NCI-H2227 treated with DMSO at 0.1 percent for 48 hours (cell line): ENCODE measurements at places on chromosomes 3 and 15.

DNA sequence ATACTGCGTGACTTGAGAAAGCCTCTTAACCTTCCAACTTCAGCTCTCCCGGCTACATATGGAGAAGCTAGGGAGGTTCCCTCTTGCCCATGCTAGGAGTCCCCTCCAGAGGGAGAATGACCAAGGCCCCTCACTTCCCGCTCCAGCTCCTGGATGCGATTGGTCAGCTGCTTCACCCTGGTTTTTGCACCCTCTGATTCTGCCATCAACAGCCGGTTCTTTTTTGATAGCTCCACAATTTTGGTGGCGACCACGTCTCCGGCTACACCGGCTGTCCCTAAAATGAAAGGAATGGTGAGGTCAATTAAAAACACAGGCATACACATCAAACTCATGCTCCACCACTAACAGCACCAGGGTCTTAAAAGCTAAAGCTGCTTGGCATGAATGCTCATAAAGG is 20.6 kb downstream of the CCDC13 start:
- DNase-seq = no peak

GRCh38 chr3:55169608-55170072 is 241.8 kb upstream of the LRTM1 start:
- DNase-seq = no peak

DNA sequence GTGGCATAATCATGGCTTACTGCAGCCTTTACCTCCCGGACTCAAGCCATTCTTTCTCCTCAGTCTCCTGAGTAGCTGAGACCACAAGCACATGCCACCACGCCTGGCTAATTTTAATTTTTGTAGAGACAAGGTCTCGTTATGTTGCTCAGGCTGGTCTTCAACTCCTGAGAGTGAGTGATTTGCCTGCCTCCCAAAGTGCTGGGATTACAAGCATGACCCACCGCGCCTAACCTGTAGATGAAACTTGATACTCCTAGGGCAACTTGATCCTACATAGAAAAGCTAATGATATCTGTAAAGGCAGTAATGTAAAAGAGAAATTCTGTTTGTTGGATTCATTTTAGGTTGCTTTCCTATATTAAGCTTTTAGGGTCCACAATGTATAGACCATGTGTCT is 391.9 kb upstream of the THRB start:
- no peak for DNase-seq

DNA sequence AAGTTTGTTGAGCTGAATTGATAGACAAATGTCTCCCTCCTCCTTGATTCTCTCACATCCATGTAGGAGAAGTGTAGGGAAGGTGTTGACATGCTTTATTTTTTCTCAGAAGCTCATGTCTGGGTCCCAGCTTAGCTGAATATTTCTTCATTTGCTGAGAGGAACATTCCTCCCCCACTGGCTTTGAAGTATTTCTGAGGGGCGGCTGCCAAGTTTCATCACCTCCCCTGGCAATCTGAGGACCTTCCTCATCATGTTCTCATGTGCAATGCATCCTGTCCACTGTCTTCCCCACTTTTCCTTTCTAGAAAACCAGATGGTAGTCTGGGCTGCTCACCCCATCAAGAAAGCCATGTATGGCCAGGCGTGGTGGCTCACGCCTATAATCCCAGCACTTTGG is 168.9 kb upstream of the RGMA start:
- DNase-seq = no peak

DNA sequence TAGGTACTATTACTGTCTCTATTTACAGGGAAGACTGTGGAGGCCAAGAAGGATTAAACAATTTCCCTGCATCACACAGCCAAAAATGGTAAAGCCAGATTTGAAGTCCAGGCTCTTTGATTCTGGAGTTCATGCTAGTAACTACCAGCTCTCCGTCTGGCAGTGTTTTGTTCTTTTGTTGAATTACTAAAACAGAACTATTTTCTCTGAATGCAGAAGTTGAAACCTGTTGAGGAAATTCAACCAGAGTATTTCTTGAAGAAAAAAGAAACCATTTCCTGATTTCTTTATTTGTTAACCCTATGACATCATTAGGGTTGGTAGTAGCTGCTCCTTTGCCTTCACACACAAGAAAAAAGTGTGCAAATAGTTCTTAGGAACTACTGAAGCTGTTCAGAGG is 34.3 kb downstream of the CRTC3 start:
- no peak for DNase-seq

DNA sequence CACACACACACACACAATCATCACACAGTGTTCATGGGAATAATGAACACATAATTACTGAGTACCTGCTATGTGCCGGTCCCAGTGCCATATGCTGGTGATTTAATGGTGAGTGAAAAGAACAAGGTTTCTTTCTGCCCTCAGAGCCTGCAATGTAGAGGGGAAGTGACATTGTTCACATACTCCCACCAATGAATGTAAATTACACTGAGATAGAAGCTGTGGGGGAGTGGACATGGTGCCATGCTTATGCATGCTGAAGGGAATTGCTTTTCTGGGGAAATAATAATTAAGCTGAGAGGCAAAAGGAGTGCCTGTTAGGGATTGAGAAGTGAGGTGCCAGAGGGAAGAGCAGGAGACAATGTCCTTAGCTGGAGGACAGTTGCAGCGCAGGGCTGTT is 175.1 kb downstream of the MFSD1 start:
- DNase-seq = no peak

DNA sequence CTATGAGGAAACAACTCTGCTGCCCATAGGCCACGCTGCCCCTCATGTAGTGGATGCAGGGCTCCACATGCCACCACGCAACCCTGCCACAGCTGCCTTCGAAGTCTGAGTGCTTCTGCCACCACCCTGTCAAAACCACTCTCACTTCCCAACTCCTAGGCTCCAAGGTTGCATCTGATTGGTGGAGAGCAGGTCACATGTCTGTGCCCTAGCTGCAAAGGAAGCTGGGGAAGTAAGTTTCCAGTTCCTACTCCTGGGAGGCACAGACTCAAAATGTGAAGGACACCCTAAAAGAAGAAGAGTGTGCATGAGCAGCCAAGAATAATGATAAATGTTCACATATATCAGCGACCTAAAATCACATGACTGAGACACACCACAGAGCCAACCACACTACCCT is 31.9 kb upstream of the TICRR start:
- DNase-seq = no peak

- no peak for DNase-seq
Observed at GRCh38 chr3:87311309-87311708, 34.9 kb upstream of the POU1F1 start.

DNA sequence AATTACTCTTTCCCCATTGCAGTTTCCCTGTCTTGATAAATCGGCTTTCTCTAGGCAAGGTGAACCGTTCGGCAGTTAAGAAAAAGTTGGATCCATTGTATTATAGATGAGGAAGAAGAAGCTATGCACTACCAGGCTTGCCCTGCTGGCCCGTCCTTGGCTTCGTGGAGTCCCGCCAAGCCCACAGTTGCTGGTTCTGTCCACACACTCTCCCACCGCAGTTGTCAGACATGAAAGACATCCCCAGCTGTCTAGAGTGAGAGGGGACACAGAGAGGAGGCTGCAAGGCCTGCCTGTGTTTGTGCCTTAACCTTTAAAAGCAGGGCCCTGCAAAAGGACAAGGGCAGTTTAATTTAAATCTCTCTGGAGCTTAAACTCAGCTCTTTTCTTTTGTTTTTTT is 47.2 kb upstream of the PLCL2 start:
- no peak for DNase-seq

GRCh38 chr15:49075881-49076280 is 29.6 kb upstream of the SECISBP2L start:
- no peak for DNase-seq

GRCh38 chr3:45670991-45671390 is 18.2 kb upstream of the SACM1L start:
- DNase-seq = no peak

- no peak for DNase-seq
Observed at GRCh38 chr15:67512933-67513714, 7.8 kb upstream of the C15orf61 start.

DNA sequence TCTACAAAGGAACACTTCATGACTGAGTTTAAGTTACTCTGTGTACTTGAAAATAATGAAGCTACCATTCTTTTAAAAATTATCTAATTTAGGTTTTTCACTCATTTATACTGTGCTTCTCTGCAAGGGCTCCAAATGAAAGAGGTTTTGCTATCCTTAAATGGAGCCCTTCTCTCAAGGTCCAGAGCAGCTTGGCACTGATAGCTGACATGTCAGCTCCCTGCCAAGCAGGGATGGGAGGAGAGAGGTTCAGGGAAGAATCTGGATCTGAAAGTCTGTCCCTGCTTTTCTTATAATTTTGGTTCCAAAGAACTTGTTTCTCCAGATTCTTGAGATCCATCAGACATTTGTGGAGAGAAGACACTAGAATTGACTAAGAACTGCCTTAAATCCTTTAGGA is 39.1 kb downstream of the MRPS11 start:
- DNase-seq = no peak

- no peak for DNase-seq
Observed at GRCh38 chr15:80242802-80243201, 9.2 kb downstream of the CTXND1 start.

- DNase-seq = no peak
Observed at GRCh38 chr15:26023231-26023630, 160.1 kb upstream of the ATP10A start.

DNA sequence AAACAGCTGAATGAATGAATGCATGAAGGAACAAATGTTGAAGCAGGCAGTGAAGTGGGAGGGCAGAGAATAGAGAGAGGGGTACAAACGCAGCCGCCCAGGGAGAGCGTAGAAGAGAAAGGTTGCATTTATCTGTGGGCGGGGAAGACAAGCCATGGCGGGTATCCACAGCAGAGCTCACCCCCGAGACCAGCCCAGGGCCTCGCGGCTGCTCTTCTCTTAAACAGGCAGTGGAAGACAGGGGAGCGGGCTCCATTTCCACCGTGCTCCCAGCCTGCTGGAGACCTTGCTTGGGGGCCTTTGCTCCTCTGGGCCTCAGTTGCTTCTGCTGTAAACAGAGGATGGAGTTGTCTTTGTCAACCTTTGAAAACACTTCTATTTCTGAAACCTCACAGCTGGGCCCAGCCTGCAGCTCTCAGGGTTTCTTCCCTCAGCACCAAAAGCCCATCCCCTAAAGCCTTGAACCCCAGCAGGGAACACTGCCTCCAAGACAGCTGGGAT is 259.5 kb downstream of the UACA start:
- no peak for DNase-seq

DNA sequence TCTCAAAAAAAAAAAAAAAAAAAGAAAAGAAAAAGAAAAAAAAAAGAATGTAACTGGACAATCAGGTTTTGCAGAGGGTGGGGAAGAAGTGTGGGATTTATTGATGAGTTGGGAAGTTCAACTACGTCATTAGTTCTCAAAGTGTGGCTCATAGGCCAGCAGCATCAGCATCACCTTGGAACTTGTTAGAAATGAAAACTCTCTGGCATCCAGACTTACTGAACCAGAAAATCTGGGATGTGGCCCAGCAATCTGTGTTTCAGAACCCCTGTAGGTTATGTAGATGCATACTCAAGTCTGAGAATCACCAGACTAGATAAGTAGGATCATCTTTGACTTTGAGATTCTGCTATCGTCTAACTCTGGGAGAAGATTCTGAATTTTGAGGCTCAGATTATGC is 45.8 kb upstream of the ETV5 start:
- no peak for DNase-seq

DNA sequence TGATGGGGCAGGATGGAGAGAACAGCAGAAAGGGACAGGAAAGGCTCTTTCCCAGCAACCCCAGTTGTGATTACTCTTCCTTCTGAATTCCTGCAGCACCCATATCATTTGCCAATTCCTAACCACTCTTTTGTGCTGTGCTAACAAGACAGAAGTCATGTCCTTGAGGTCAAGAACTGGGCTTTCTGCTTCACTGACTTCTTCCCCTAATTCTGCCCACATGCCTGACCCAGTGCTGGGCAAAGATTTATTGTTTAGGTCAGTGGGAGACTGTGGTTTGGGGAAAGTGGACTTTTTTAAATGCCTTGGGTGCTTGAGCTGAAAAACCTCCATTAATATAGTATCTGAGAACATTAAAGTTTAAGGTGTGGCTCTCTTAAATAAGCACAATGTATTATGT is 4.2 kb upstream of the EFCAB12 start:
- DNase-seq = no peak

- no peak for DNase-seq
Observed at GRCh38 chr15:99019558-99020540, 12.3 kb upstream of the PGPEP1L start.

DNA sequence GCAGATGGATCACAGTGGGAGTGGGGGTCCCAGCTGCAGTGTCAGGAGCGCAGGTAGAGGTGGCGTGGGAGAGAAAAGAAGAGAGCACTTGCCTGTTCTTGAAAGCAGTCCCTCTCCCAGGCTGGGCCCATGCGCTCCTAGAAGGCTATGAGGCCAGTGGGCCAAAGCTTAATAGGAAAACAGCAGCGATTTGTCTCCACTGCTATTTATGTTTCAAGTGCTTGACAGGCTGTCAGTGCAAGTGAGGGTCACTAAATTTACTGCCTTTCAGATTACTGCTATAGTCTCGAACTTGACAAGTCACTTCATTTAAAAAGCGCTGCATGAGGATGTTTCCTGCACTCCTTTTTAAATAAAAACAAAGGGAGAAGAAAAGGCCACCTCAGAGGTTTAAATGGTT is 239.5 kb downstream of the GAP43 start:
- DNase-seq = peak; percentile 82

DNA sequence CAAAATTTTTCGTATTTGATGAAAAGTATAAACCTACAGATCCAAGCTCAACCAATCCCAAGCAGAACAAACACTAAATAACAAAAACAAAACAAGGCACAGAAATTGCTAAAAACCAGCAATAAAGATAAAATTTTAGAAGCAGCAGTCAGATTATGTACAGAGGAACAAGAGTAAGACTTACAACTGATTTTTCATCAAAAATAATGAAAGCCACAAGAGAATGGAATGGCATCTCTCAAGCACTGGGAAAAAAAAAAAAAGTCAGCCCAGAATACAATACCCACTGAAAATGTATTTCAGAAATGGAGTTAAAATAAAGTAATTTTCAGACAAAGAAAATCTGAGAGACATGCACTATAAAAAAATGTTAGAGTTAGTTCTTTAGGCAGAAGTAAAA is 27.0 kb downstream of the GPR156 start:
- DNase-seq = no peak

GRCh38 chr15:39743611-39744010 is 39.0 kb downstream of the FSIP1 start:
- DNase-seq = no peak
